ENCODE measurements at places on chromosomes 5 and 9. TPM values are rescaled to one million over a fixed set of nuclear protein-coding genes. Genes with fewer than 3 reads are reported as not detected.
A peak's percentile ranks its signal among the peaks of the same experiment; 100 is the strongest.

KCNV2 gene
- not detected for polyA plus RNA-seq

DNM1 gene
- 23.1 TPM for polyA plus RNA-seq

SPACA9 gene
- polyA plus RNA-seq: 3.2 TPM

PPWD1 gene
- polyA plus RNA-seq: 17.1 TPM

NUDT12 gene
- 13.5 TPM for polyA plus RNA-seq

PCA3 gene
- polyA plus RNA-seq: 0.07 TPM

FAM169A gene
- polyA plus RNA-seq: 0.61 TPM

AQP7 gene
- 12.0 TPM for polyA plus RNA-seq

LRRC19 gene
- polyA plus RNA-seq: 0.16 TPM

MEIKIN gene
- not detected for polyA plus RNA-seq

SLC34A3 gene
- 0.42 TPM for polyA plus RNA-seq

UAP1L1 gene
- 14.4 TPM for polyA plus RNA-seq

SLC22A4 gene
- polyA plus RNA-seq: 0.92 TPM

PCDHAC1 gene
- 0.80 TPM for polyA plus RNA-seq

DNA sequence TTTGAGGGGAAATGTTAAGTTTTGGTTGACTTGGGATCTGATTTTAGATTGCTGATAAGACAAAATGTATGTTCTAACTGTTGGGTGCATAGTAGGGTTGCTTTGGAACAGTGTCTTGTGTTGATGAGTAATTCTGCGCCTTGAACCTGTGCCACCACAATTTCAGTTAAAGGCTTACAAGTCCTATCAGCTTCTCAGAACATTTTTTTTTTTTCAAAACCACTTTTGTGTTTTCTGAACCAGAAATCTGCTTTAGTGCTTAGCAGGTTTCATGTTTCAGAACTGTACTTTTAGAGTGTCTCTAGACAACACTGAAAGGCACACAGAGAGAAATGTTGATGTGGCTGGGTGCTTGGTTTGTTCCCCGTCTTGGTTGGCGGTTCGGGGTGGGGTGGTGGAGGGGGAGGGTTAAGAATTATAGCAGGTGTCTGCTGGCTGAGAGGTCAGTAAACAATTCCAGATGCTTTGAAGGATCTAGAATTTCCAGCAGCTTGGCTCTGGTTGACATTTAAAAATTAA lies 84.6 kb downstream of the ANKRD55 start:
- DNase-seq: peak; percentile 71

GRCh38 chr5:178357121-178357521 lies 124.5 kb upstream of the PHYKPL start:
- no peak for DNase-seq

DNA sequence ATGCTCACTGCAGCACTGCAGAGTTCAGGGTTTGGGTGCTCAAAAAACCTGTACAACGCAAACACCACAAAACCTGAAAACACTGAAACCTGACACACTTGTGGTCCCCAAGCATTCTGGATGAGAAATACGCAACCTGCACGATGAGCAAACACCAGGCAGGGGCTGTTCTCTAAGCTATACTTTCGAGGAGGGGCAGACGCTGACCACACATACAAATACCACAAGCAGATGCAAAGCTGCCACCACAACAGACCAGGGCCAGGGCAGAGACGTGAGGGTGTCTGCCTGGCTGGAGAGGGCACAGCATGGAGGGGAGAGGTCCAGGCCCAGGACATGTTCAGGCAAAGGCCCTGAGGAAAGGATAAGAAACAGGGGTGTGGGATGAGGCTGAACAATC lies 23.0 kb downstream of the BARHL1 start:
- DNase-seq: no peak

GRCh38 chr9:37508135-37508833 lies 22.5 kb downstream of the POLR1E start:
- DNase-seq: no peak

- no peak for DNase-seq
Observed at GRCh38 chr5:127912411-127912810, 171.2 kb upstream of the SLC12A2 start.

GRCh38 chr5:147339313-147339712 lies 104.5 kb downstream of the STK32A start:
- no peak for DNase-seq

DNA sequence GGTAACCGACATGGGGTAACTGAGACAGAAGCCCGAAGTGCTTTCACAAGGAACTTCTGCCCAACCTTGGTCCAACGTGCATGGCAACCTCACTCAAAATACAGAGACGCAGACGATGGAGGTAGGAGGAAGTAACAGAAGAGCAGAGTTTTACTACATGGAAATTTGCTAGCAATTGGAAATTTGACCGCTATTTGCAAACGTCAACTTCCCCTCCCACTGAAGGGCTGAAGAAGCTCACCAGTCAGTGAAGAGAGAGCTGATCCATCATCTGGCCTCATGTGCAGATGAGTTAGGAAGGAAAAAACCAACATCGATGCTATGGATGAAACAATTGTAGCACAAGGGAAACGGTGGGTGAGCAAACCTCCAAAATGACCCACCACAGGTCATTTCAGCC lies 196.7 kb downstream of the RGS3 start:
- DNase-seq: no peak

DNA sequence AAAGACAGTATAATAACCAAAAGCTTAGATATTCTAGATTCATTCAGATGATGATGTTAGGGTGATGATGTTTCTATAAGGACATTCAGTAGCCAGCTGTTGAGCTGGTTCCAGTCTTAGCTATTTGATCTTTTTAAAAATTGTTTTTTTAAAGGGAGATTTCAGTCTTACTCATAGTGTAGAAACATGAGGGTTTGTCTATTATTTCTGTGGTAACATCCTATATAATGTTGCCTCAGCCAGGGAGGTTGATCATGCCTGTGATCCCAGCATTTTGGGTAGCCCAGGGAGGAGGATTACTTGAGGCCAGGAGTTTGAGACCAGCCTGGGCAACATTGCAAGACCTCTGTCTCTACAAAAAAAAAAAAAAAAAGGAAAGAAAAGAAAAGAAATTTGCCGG lies 167.8 kb downstream of the DOCK2 start:
- DNase-seq: no peak

DNA sequence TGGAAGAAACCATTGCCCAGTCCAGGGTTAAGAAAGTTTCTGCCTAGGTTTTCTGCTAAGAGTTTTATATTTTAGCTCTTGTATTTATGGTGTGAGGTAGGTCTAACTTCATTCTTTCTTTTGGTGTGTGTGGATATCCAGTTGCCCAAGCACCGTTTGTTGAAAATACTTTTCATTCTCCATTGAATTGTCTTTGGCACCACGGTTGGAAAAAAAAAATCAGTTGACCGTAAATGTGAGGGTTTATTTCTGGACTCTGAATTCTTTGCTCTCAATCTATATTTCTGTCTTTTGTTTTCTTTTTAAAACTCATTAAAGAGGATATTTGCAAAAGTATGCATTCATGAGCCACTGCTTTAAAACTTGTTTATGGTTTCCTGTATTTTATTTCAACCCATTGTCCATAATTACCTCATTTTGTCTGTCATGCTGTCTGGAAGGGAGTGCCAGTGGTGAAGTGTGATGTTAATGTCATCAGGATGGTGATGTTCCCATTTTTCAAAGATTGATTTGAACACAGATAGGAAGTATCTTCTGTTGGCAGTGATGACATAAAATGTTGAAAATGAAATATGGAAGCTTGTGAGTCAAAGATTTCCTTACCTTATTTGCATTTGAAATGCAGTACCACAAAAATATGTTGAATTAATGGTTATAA lies 33.9 kb downstream of the HABP4 start:
- DNase-seq: no peak

GRCh38 chr9:117678871-117679270 lies 25.3 kb upstream of the TLR4 start:
- no peak for DNase-seq

Data from pancreas (tissue), 10 donors.